ENCODE measurements at places on chromosomes 5 and 9. TPM values are rescaled to one million over a fixed set of nuclear protein-coding genes. Genes with fewer than 3 reads are reported as not detected.
A peak's percentile ranks its signal among the peaks of the same experiment; 100 is the strongest.

The CTNND2 gene
- 385 TPM for total RNA-seq

The ACOT12 gene
- 0.31 TPM for total RNA-seq

The PCDHGA7 gene
- total RNA-seq, result 5.4 TPM

The SPDL1 gene
- total RNA-seq, result 13.0 TPM

GRCh38 chr5:133341915-133342710 lies 270.2 kb downstream of the FSTL4 start:
- DNase-seq, result no peak

- no peak for DNase-seq
Measured at GRCh38 chr5:24135536-24135935, 509.2 kb downstream of the CDH10 start.

- DNase-seq, result peak; percentile 57
Measured at GRCh38 chr5:43041669-43042175, 1.6 kb upstream of the ANXA2R start.

GRCh38 chr5:108206707-108207106 lies 175.2 kb downstream of the FBXL17 start:
- DNase-seq, result no peak

GRCh38 chr5:130289132-130290088 lies 385.1 kb downstream of the CHSY3 start:
- DNase-seq, result no peak

DNA sequence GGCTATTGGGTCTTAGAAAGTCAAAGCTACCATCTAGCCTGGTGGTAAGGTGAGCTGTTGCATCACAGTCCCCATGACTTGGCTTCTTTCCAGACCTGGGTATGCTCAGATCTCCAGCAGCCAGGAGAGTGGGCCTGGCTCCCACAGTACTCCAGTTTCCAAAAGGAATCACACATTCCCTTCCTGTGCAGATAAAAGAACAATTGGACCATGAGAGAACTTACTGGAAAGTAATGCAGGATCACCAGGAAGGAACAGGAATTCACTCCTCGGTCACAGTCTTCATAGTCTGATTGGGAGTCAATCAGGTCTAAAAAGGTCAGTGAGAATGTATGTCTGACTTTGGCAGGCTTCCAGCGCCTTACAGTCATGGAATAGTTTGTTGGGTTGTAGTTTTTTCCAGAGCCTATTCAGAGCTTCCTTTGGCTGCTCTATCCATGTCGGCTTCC lies 47.8 kb upstream of the CD180 start:
- no peak for DNase-seq

DNA sequence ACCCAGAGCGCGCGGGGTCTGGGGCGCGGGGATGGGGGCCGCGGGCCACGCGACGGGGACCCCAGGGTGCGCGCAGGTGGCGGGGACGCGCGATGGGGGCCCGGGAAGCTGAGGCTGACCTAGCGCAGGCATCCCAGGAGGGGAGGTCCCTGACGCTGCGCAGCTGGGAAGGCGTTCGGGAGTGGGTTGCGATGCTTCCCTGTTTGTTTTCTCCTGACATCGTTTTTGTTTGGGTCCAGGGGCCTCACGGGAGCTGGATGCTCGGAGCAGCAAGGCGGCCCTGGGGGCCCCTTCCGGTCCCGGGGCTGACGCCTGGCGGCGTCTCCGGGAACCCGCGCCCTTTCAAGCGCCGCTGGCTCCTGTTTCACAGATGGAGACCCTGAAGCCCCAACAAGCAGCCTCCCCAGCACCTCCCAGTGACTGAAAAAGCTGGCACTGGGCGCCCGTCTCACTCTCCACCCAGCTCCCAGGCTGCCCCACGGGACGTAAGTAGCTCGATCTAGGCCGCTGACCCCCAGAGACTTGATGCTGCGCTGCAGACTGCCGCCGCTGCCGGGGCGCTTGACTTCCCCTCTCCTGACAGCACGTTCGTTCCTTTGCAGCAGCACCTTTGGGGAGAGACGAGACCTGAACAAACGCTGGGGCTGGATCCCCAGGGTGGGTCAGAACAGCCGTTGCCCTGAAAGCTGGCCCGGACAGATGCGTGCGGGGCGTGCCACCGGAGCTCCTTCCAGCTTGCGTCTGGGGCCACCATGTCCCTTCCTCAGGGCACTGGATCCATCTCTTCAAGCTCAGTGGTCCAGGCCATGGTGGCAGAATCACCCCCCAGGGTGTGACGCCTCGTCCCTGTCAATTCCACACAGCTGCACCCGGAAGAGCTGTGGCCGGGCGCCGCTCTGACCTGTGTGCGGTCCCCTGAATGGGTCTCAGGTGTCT lies 593 bp downstream of the BRD3OS start:
- no peak for DNase-seq

GRCh38 chr5:1343315-1343751 lies 1.6 kb downstream of the CLPTM1L start:
- DNase-seq, result no peak

DNA sequence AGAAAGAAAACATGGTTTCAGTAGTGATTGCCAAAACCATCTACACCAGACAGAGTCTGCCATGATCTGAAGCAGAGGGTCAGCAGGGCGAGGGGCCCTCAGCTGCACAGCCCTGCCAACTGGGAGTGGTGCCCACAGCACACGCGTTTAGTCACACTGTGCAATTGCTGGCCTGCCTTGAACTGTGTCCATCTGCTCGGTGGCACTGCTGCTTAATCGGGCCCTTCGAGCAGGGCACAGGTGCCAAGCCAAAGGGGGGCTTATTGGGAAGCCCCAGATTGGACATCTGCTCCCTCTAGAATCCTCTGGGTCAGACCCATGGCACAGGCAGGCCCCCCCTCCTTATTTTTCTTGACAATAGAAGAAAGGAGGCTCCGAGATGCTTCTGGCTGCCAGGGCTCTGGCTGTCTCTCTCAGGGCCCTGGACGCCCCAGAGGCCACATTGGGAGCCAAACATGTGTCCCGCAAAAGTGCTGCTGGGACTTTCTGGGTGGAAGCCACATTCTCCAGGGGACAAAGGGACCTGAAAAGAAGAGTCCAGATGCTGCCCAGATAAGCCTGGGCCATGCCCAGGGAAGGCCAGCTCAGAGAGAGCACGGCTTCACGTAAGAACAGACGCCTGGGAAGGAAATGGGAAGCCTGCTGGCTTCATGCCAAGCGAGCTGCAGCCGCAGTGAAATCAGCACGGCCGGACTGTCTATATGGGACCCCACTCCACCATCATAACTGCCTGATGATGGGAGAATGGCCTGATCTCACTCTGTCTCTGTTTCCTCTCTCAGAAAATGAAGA lies 349.2 kb downstream of the GADD45G start:
- no peak for DNase-seq

GRCh38 chr5:81995407-81995806 lies 23.6 kb downstream of the ATG10 start:
- no peak for DNase-seq

DNA sequence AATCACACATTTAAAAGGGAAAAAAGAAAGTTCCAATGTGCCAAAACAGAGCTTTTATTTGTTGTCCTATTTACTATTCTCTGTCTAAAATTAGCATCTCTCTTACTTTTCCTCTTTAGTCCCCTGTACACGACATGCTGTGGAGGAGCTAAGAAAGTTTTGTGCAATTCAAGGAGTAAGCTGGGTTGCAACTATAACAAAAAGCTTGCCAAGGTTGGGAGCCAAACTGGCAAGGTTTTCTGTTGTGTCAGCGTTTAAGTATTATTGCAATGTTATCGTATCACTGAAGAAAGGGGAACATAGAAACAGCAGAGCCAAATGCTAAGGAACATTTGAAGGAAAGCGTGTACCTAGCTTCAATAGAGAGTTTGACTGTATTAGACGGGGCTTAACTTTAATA lies 680.8 kb downstream of the CETN3 start:
- no peak for DNase-seq

DNA sequence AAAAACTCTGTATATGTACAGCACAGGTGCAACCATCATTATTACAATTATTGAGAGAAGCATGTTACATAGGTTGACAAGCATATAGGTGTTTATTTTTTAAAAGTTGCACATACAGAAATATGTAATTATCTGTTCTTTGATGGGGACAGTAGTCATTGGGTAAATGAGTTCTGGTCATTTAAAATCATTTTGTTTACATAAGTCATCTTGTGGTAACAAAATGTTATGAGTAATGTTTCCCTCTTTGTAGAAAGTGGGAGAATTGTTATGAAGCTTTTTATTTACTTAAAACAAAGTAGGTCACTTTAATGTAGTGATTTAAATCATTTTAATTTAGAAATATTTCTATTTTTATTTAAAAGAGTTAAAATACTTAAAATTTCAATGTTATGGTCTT lies 33.8 kb upstream of the FBXL17 start:
- DNase-seq, result no peak

- no peak for DNase-seq
Measured at GRCh38 chr9:34334916-34335315, 5.5 kb downstream of the NUDT2 start.

- DNase-seq, result no peak
Measured at GRCh38 chr5:72288924-72289323, 31.1 kb downstream of the MRPS27 start.

DNA sequence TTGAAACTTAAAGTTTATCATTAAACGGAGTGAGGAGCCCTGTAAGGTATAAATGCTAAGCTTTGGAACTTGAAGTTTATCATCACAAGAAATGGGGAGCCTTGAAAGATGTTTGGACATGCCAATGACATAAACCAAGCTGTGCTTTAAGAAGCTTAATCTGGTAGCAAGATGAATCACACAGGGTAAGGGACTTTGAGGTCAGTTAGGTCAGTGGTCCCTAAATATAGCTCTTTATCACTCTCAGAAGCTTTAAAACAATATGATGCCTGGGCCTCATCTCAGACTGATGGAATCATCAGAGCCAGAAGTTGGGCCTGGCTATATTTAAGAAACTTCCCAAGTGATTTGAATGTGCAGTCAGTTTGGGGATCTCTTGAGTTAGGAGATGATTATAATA lies 85.7 kb downstream of the TNC start:
- no peak for DNase-seq

DNA sequence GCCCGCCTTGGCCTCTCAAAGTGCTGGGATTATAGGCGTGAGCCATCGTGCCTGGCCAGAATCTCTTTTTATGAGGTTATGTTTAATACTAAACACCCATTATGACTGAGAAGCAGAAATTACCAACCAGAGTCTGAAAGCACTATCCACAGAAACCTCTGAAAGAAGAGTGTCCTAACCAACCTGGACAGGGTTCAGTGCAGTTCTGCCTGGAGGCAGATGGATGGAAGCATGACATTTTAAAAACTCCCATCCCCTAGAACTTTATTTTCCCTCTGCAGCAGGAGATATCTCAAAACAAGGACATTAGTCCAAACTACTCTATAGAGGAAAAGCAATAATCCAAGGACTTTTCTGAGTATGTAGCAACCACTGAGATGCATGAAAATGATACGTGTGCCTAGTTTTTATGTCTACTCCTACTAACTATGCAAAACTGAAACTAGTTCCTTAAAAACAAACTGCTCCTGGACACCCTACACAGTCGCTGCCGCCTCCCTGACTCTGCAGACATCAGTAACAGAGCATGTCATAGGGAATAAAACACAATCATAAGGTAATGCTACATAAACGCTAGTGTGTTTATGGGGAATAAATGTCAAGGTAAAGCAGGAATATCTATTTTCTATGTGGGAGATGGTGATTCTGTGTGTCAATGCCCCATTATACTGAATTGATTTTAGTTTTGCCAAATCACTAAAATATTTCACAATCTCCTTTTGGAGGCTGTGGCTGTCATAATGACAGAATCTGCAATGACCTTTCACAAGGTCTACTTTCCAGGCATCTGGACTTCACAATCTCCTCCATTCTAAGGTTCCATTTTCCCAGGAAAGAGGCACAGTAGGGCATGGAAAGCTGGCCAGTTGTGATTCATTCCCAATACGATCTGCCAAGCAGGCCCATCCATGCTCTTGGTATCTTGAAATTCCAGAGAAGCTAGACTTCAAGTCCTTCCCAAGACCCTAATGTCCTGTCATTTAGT lies 122.8 kb downstream of the SIL1 start:
- no peak for DNase-seq

DNA sequence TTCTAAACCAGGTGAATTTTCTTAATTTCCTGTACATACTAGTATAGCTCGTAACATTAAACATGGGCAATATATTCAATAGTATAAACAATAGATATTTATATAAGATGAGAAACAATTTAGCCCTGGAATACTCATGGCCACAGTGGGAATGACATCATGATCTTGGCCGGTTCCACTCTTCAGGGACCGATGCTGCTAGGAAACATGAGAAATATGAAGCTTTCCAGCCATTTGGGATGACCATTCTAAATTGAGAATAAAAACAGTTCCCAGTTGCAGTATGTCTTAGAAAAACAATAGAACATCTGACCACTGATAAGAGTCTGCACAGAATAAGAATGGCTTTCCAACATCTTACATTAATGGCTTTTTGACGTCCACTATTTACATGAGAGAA lies 33.3 kb upstream of the SLCO6A1 start:
- no peak for DNase-seq

- no peak for DNase-seq
Measured at GRCh38 chr5:206927-207536, 10.9 kb downstream of the CCDC127 start.

GRCh38 chr5:66680221-66680620 lies 84.0 kb downstream of the MAST4 start:
- DNase-seq, result no peak

Measured in dorsolateral prefrontal cortex (tissue), 122 donors.